ENCODE measurements at places on chromosomes 3 and 15. TPM values are rescaled to one million over a fixed set of nuclear protein-coding genes. Genes with fewer than 3 reads are reported as not detected.

Gene CDHR4
- total RNA-seq = 0.12 TPM

Gene SLC27A2
- 33.5 TPM for total RNA-seq

Gene PAK2
- 37.2 TPM for total RNA-seq

Gene GPR15
- total RNA-seq = not detected

Gene MKRN2OS
- total RNA-seq = not detected

Gene LIPH
- 4.3 TPM for total RNA-seq

Gene CCDC12
- total RNA-seq = 62.5 TPM

Gene SRGAP3
- 1.4 TPM for total RNA-seq

Gene CEMIP
- 1.0 TPM for total RNA-seq

Gene AKAP13
- 145 TPM for total RNA-seq

Gene CMTM7
- total RNA-seq = 36.8 TPM

Gene PIGZ
- 1.6 TPM for total RNA-seq

Gene NME9
- not detected for total RNA-seq

Gene NR1I2
- not detected for total RNA-seq

Gene INO80
- 15.8 TPM for total RNA-seq

All from A549 treated with AZD2906 at 1 μM for 4 hours (cell line).